ENCODE measurements at places on chromosomes 7 and 10. TPM values are rescaled to one million over a fixed set of nuclear protein-coding genes. Genes with fewer than 3 reads are reported as not detected.

- DNase-seq = no peak
These were observed 347.0 kb downstream of the KCNMA1 start for GRCh38 chr10:77290528-77291155.

CTAGE8 gene
- polyA plus RNA-seq = 0.42 TPM

GRCh38 chr10:51000164-51000563 is 74.1 kb upstream of the PRKG1 start:
- no peak for DNase-seq

FGFR2 gene
- polyA plus RNA-seq = 28.8 TPM

CYP2C19 gene
- polyA plus RNA-seq = 0.06 TPM

OR6B1 gene
- polyA plus RNA-seq = not detected

- DNase-seq = no peak
These were observed 74.1 kb upstream of the GRB10 start for GRCh38 chr7:50856806-50857205.

DNA sequence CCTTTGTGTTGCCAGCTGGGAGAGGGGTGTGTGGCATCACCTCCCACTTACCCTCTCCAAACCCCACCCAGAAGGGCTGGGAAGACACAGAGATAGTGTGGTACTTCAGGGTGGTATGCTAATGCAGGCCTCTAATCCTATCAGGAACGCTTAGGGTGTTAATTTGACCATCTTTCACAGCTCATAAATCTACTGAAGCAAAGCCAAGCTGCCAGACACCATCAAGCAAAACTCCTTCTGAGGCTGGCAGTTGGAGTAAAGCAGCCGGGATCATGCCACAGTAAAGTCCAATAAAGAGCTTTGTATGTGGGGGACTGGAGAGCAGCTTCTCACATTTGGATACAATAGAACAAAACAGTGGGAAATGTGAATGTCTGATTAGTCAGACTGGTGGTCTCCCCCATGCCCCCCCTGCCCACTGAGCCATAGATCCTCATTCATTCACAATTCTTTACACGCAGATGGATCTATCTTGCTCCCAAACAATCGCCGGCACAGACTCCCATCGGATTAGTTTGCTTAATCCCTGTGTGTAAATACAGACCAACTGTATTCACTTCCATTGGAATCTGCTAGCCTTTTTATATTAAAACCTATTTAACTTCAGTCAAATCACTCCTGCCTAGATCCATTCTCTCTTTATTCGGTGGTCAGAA is 29.6 kb downstream of the FGFBP3 start:
- DNase-seq = no peak

DNA sequence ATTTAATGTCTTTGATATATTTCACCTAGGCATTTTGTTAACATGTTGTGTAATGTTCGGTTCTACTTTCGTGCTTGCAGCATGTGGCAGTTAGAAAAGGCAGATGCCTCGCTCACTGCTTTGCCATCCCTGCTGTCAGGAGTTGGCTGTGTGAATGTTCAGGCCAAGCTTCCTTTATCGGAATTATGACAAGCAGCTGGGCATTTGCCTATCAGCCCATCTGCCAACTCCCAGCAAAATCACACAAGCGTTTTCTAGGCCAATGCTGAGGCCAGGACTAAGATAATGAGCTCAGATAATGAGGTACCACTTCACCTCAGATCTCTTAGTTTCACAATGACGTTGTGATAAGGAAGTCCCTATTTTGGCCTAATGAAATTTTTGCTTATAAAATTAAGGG is 212.7 kb upstream of the FAM3C start:
- DNase-seq = no peak

DNA sequence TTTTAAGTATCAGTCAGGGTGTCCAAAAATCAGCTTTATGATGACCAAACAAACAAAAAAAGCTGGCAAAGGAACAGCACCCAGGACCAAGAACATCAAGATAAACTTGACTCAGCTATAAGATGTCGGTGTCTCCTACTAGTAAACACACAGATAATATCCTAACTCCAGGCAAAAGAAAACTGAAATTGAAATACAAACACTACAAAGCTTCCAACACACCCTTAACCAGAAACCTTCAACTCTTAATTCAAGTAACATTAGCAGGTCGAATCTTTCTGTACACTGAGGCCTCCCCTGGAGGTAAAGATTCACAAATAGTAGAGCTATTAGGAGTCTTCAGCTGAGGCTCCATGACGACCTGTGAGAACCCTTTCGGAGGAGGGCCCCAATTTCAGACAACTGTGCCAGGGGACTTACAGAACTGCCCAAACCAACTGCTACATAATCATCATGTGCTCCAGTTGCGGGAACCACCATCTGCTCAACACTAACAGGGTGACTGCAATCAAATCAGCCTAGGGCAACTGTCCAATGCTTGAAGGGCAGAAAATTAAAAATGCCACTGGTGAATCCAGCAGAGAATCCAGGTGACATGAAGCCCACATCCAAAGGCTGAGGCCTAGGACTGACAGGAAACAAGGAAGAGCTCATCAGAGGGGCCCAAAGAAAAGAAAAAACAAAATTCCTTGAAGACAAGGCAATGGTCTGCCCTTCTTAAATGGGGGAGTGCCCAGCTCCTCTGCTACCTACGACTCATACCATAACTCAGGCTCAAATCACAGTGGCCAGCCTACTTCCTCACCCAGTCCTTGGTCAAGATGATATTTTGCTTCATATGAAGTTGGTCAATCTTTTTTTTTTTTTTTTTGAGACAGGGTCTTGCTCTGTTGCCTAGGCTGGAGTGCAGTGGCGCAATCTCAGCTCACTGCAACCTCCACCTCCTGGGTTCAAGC is 20.0 kb downstream of the XPNPEP1 start:
- no peak for DNase-seq

DNA sequence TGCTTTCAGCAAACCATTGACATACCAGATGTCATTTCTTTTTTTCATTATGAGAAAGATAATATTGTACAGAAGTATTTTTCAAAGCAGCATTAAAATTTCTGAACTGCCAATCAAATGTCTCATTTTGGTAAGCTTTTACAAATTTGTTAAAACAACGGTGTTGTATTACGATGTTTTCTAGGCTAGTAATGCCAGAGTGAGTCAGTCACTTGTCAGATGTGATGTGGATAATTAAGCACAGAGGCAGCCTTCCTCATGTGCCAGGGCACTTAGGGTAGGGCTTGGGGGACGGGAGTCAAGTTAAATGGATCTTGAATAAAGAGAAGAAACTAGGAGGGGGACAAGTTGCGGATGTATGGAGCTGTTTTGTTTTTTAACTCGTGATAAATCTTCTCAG is 10.1 kb downstream of the PSTK start:
- no peak for DNase-seq

DNA sequence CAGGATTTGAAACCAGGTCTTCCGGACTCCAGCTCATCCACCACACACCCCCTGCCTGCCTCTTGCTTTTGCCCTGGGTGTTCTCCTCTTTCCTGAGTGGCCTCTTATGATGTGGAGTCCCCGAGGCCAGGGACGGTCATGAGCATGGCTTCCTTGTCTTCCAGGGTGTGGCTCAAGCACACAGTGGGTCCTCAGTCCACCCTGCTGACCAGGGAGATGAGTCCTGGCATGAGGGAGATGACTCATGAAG is 32.8 kb downstream of the DNAJB12 start:
- DNase-seq = no peak

All from urinary bladder (tissue), 4 donors.